Activated T-cell treated with anti-CD3 and anti-CD28 coated beads for 1 hour (primary cell): ENCODE measurements at places on chromosomes 3 and 15.
A peak's percentile ranks its signal among the peaks of the same experiment; 100 is the strongest.

DNA sequence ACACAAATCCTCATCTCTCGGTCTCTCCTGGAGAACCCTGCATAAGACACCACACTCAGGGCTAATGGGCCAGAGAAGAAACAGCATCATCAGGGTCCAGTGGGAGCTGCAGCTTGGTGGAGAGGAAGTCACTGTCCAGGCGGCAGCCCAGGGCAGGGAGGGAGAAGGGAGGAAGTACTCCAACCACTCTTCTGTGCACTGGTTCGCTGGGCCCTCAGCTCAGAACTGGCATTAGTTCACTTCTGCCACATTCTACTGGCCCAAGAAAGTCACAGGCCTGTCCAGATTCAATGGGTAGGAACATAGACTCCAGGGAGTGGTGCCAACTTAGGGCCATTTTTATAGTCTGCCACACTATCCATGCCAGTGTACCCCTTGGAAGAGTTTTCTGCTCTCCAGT, 169.0 kb downstream of the ABHD5 start:
- no peak for DNase-seq

DNA sequence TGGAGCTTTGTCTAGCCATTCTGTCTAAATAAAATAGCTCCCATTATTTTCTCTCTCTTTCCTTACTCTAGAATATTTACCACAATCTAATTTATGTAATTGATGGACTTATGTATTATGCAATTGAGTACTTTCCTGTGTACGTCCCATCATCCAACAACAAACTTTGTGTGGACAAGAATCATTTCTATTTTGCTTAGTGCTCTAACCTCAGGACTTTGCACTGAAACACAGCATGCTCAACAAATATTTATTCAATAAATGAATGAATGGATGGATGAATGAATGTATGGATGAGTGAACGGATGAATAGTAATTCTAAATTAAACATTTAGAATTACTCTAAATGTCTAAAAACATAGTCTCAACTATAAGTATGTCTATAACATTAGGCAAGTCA, 115.2 kb upstream of the RORA start:
- DNase-seq = no peak

GRCh38 chr3:148861277-148861869, 3.7 kb upstream of the CPA3 start:
- no peak for DNase-seq

GRCh38 chr15:64070965-64071851, 22.4 kb downstream of the CIAO2A start:
- no peak for DNase-seq

DNA sequence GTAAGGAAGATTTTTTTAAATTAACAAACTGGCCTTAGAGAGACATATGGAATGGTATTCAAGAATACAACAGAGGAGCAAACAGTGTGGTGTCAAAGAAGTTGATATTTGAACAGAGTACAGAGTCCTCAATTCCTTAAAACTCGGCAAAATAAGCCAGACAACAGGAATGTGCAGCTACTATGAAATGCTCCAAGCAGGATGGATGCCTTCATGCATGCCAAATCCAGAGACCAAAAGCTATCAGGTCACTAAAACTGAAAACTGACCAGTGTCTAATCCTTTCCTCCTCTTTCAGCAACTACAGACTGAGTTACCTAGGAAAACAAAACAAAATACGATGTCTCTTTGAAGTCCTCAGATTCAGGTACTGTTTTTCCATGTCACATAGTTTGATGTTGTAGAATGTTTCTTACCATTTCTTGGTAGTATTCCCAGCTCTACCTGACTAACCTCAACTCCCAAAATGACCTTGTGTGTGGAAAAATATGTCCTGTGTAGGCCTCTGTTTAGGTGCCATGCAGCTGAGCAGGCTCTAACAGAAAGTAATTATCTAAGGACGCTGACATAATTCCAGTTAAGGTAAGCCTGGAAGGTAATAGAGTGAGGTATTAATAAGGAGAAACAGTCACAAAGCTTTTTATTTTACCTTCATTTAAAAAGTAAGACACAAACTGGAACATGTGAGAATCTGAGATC, 46.9 kb downstream of the TBL1XR1 start:
- DNase-seq = no peak

GRCh38 chr3:6680119-6680806, 180.7 kb upstream of the GRM7 start:
- DNase-seq = no peak

DNA sequence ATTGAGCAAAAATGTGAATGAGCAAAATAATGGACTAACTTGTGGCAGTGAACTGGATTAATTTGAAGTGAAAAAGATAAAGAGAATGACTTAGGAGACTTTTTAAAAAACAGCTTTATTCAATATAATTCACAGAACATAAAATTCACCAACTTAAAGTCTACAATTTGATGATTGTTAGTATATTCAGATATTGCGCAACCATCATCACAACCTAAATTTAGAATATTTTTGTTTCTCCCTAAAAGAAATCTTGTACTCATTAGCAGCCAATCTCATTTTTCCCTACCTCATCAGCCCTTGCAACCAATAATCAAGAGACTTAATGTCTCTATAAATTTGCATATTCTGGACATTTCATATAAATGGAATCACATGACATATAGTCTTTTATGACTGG, 496.5 kb downstream of the IGSF11 start:
- no peak for DNase-seq

DNA sequence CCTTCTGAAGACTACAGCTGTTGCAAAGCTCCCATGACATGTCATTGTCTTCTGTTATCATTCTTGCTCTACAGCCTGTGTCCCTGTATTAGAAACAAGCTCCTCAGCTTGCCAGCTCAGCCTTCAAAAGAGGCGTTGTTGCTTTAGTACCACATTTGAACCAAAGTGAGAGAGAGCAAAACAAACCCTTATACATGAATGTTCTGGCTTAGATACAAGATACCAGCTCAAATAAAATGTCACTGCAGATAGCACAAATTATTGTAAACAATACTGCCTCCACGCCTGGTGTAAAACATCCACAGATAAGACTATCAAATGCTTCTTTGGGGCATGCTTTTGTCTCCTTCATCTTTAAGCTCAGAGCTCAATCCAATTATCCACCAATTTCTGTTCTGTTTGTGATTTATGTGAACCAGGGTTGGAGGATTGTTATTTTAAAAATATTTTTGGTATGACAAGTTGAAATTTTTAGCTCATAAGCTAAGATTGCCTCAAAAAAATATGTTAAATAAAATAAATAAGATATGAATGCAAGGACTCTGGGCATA, 403.6 kb upstream of the CDIN1 start:
- DNase-seq = no peak

DNA sequence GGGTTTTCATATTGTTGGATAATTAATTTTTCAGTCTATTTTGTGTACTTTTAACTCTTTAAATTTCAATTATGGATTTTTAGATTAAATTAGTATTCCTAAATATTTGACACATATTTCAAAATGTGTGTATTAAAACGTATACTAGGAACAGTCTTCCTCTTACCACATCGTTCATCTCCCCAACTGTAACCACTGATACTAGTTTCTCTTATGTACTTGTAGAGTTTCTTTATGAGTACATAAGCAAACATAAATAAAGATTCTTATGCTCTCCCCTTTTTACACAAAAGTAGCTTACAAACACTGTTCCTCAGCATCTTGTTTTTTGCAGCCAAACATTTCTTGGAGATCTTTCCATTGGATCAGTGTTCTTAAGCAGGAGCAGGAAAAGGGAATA, 45.9 kb downstream of the CMSS1 start:
- no peak for DNase-seq

GRCh38 chr3:64417816-64418215, 192.6 kb upstream of the PRICKLE2 start:
- no peak for DNase-seq

- no peak for DNase-seq
Observed at GRCh38 chr3:139559541-139559940, 20.0 kb upstream of the RBP1 start.

GRCh38 chr3:51044982-51045381, 340.1 kb upstream of the MANF start:
- DNase-seq = no peak

GRCh38 chr15:83207660-83208366, at the start of gene HDGFL3:
TSS of gene HDGFL3 (minus strand) at chr15:83207823. CDS start at chr15:83207414, 409 bp downstream.
- peak; percentile 6 for DNase-seq

GRCh38 chr3:114178770-114179368, at the start of gene DRD3:
TSS of gene DRD3 (minus strand) at chr3:114179052. CDS start at chr3:114171992, 7,060 bp downstream.
- no peak for DNase-seq

DNA sequence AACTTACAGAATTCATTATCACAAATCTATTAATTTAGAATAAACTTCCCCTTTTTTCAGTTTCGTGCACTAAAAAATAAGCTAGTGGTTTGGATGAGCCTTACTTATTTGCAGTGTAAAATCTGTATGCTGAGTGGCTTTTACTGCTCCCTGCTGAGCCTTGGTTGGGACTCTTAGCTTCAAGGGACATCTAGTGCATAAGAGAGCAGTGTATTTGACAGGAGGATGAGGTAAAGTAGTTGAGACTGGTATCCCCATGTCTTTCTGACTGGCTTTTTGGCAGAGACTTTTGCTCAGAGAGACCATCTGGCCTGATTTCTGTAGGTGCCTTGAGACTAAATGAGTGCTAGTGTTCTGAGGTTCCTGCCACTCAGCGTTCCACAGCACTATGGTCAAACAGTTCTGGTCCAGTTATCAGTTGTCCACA, 11.8 kb downstream of the CAPN7 start:
- DNase-seq = no peak
